MCF 10A (cell line): ENCODE measurements at places on chromosomes 2 and 18. TPM values are rescaled to one million over a fixed set of nuclear protein-coding genes. Genes with fewer than 3 reads are reported as not detected.

GPR45 gene
- not detected in 2 replicates for total RNA-seq

KCNJ13 gene
- not detected in 2 replicates for total RNA-seq

ANKRD44 gene
- total RNA-seq, result 4.4 and 6.9 TPM in 2 replicates

DNA sequence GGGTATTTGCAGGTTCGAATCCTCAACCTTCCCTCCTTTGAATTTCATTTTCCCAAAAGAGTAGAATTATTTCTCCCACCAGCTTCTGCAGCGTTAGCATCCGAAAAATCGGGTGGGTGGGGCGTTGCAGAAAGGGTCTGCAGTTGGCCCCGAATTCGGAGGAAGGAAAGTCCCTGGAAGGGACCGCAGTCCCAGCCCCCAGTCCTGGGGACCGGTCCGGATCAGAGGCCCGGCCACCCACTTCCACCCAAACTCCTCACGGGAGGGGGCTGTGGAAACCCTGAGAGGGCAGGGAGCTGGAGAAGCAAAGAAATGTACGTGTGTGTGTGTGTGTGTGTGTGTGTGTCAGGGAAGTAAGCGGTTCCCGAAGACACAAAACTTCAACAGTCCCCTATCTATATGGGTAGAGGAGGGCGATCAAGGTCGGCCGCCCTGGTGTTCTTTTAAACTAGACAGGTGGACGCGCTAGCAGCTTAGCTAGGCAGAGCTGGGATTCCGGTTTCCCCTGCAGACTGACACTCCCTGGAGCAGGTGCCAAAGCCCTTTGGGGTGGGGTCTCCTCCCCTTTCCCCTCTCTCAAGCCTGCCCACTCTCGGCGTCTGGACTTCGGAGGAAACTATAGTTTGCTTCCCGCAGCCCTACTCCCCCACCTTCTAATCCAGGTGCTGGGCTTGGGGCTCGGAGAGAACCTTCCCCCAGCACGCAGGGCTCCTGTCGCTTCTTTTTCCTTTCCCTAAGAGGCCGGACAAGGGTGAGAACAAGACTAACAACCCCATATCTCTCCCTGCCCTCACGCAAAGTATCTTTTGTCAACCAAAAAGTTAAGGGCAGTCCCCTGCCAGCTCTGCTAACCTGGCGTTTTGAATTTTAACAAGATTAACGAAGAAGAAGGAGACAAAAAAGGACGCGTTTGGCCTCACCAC, 4.8 kb upstream of the ONECUT2 start:
- DNase-seq, result no peak

GRCh38 chr2:212906620-212907019, 244.8 kb downstream of the IKZF2 start:
- no peak for DNase-seq

DNA sequence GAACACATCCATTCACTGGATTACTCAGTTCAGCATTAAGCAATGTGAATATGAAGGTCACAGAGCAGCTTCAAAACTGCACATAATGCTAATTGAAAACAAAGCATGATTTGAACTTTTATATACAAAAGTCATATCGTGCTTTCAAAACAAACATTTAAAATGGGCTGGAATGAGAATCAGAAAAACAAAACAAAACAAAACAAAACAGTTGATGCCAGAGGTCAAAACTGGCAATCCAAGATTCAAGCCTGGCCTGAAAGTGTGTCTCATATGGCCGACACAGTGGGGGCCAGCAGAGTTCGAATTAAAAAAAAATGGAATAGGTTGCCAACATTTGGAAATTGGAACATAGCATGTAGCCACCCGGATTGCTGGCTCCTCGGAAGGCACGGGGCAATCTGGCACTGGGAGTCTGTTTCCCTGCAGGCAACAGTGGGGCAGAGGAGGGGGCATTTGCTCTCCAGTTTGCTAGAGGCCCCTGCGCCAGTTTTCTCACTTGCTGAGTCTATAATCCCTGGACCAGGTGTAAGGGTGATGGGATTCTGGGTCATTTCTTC, 294.4 kb downstream of the ZNF521 start:
- no peak for DNase-seq

DNA sequence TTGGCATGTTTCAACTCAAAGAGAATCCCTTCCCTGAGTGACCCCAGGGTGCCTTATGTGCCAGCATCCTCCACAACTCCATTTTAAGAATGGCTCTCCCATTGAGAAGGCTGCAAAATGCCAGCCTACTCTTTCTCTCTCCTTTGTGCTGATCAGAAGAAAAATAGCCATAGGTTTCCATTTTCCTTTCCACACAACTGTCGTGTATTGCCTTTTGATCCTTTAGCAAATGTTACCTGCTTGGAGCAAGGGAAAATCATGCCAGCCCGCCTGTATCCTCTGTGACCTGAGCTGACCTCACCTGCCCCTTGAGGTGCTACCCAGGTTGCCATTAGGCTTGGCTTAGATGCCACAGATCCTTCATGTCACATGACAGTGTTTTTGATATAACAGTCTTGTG, 38.8 kb downstream of the DPYSL5 start:
- no peak for DNase-seq

GRCh38 chr2:157839822-157840221, 36.3 kb downstream of the ACVR1 start:
- no peak for DNase-seq

GRCh38 chr18:78900938-78901909, 78.4 kb upstream of the SALL3 start:
- no peak for DNase-seq
